ENCODE measurements at places on chromosomes 1 and 21.

GRCh38 chr1:204027446-204027845 lies 45.5 kb upstream of the SOX13 start:
- no peak for DNase-seq

DNA sequence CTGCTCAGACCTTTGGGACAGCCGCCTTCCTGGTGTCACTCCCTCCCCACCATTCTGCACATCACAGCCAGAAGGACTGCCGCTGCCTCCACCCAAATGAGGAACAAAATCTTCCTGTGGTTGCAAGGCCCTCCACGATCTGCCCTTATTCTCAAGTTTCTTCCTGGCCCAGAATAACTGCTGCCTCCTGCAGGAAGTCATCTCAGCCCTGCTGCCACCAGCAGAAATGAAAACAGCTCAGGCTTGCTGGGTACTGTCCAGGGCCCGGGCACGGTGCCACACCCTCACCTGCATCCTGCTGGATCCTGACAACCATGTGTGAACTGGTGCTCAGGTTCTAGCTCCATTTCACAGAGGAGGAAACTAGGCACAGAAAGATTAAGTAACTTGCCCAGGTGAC lies 2.8 kb downstream of the CLDN19 start:
- DNase-seq, result no peak

DNA sequence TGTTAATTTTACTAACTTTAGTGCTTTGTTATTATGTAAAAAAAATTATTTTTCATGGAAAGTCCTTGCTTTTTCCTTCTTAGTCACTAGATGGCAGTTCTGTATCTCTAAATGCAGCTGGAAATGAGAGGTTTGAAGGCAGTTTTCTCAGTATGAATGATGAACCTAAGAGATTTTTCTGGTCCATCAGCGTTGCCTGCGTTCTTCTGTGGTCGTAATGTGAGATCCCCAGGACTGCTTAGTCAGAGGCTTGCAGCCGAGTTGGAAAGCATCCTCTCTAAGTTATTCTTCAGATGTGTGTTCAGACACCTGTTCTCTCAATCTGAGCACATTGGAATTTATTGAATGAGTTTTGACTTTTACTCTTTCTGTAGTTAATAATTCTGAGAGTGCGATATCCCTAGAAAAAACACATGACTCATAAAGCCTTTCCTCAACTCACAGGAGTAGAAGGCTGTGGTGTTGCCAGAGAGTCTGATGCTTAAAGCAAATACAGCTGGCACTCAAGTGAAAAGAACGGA lies 99.3 kb downstream of the FMN2 start:
- DNase-seq, result peak; percentile 93

DNA sequence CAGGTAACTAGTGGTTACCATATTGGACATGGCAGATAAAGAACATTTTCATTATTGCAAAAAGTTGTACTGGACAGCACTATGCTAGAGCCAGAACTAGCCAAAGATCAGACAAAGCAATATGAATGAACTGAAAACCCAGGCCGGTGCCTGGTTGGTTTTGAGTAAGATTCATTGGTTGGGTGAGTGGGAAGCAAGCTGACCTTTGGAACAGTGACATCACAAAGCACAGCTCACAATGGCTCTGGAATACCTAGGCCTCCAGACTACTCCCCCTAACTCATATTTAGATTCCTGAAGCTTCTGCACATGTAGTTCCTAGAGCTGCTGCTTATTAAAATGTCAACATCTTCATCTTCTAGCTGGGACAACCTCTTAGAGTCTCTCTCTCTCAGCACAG lies at the start of gene TMCO2:
Gene TMCO2 (plus strand): TSS at position 283 of the 400 bp plus-strand sequence. CDS start 57 bp downstream, at position 340.
- DNase-seq, result no peak

DNA sequence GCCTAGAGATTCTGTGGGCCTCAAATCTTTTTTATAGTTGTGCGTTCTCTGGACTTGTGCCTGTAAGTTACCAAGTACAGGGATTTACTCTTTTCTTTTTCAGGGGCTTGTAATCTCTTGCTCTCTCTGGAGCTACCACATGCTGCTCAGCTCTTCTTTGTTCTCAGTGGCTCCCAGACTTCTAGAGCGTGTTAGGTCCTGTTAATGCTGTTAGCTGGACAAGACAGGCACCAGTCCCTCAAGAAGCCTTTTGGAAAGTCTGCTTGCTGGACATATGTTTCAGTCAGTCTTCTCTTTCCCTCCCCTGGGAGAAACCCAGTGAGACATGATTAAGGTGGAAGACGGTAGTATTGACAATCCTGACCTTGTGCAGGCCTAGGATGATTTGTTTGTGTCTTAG lies 29.4 kb downstream of the KCNK2 start:
- DNase-seq, result no peak

DNA sequence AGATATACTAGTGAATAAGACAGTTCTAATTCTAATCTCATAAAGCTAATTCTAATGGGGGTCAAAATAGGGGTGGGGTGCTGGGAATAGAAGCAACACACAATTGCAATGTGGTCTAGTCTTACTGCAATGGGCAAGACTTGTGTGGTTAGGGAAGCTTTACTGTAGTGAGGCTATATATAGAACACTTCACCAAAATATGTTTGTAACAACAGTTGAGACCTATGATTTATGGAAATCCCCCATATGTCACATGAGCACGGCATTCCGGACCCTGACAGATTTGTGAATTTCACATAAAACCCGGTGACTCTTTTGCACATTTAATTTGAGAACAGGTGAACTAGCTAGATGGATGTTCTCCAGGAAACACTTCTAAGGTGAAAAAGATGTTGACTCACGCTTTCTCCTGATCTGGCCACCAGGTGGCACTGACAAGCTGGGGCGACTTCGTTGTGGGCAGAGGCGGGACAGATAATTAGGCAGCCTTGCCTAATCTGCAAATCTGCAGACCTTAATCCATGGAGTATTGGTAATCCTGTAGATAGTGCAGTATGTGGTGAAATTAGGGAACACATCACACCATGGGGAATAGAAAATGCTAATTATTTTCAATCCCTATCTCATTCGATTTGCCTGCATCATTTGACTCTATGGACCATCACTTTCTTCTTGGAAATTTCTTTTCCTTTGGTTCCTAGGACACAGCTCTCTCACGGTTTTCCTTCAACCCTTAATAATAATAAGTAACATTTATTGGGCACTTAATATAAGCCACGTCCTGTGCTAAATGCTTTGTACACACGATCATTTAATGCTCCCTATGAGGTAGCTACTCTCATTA lies 37.7 kb downstream of the KIAA0040 start:
- peak; percentile 48 for DNase-seq

DNA sequence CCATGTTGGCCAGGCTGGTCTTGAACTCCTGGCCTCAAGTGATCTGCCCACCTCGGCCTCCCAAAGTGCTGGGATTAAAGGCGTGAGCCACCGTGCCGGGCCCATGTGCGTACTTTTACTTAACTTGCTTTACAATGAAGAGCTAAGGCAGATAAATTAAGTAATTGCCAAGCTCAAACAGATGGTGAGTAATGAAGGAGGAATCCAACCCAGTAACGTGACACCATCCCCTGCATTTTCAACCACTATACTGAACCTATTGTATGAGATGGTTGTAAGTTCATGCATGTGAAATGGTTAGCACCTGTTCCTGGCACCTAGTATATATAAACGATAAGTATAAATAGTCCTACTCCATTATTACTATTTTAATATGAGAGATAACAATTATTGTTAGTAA lies 588.0 kb upstream of the BEND5 start:
- DNase-seq, result no peak

Data from cardiac fibroblast (primary cell).